ENCODE measurements at places on chromosomes 2 and 18.

DNA sequence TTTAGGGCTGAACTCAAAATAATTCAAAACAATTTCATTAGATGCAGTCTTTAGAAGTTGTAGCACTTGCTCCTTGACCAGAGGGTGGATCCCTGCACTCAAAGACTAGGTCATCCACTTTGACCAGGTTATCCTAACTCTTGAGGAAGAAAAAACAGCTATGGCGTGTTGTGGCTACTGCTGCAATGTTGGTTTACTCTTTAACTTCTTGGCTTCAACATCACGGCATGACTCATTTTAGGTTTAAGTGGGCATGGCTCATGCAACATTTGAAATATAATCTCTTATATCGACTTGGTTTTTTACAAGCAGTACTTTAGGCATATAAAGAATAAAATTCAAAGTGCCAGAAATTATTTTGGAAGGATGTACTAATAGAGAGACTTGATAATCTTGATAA, 35.4 kb downstream of the ANKRD29 start:
- DNase-seq: no peak

- DNase-seq: no peak
Observed at GRCh38 chr2:143463719-143464118, 334.5 kb downstream of the ARHGAP15 start.

DNA sequence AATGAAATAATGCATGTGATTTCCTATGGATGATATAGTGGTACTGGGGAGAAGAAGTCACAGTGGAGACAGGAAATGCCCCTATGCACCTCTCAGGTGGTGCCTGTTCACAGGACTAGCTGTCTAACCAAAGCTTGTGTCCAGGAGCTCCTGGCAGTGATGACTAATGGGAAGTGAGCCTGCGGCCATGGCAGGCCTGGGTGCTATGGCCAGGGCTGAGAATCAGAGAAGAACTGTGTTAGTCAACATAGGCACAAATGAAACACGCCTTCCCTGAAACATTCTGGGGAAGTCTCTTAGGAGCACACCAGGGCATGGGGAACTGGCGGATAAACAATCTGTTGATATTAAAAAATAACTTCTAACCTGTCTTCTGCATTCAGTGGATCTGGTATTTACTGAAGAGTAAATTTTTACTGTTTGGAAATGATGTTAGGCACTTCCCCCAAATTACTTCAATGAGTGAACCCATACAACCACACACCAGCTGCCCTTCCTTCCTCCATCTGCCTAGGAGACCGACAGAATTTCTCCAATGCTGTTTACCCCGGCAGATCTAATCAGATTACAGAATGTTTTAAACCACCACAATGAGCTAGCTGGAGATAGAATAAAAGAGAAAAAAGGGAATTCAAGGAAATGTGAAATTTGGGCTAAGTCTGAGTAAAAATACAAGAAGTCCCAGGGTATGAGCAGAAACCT, 67.4 kb downstream of the MEP1B start:
- DNase-seq: no peak

GRCh38 chr2:217739741-217740140, 263.1 kb downstream of the TNS1 start:
- DNase-seq: no peak

GRCh38 chr2:127611076-127611925, 34.7 kb upstream of the GPR17 start:
- DNase-seq: no peak

- no peak for DNase-seq
Observed at GRCh38 chr18:70107091-70107490, 98.4 kb downstream of the RTTN start.

DNA sequence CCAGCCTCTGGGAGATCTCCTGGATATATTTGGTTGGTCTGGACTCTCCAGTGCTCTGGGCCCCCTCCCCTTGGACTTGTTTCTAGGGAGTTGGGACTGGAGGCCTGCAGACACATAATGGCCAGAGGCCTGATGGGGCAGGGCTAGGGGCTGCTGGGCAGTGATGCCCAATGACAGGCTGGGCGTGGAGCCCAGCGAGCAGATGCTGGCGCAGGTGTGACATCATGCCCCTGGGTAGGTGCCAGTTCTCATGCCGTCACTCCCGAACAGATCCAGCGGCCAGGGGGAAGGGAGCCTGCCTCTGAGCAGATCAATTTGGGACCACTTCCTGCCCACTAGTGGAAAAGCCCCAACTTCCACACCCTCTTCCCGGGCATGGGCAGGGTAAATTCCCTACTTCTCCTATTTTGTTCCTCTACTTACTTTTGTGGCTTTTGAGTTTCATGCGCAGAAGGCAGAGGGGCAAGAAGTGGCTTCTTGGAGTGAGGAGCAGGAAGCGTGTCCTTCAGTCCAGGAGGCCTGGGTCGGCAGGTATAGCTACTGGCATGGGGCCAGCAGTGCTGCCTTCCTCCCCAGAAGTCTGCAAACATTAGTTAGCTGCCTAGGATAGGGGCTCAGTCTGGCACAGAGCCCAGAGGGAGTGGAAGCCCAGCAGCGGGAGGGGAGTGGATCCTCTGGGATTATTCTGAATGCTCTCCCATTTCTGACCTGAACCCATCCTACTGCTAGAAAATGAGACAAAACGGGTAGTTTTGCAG, 6.1 kb downstream of the MPV17 start:
- no peak for DNase-seq

GRCh38 chr2:26438926-26439325, 37.2 kb downstream of the DRC1 start:
- no peak for DNase-seq

DNA sequence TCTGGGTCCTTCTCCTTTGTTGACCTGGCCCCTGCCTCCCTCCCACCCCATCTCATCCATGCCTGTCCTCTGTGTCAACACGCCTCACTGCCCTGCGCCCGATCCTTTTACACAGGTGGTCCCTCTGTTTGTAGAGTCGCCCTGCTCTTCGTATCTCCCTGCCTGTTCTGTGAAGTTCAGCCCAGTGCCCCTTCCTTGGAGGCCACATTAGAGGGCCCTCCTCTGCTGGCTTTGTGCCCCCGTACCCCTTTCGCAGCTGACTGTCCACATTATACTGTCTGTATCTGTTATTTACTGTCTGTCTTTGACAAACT, 25.5 kb downstream of the ASAP2 start:
- DNase-seq: no peak

DNA sequence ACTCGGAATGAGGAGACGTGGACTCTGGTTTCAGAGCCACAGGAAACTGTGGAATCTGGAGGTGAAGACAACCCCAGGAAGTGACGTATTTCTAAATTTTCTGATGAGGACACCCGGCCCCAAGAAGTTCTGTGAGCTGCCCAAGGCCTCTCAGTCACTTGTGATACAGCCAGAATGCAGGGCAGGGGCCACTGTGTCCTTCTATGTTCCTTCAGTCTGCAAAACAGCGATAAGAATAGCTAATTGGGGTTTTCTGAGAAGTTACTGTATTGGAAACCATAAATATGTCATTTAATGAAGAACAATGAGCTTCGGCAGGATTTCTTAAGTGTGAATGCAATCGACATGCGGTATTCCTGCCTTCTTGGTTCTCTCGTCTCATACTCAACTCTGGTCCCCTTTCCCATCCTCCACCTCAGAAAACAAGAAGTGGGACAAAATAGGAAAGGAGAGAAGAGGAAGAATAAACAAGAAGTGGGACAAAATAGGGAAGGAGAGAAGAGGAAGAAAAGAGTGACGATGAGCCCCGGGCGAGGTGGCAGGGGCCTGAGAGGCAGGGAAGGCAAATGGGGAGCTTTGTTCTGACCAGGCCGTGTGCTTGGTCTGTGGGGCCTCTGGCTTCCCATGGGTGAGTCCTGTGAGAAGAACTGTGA, 282.0 kb upstream of the REV1 start:
- DNase-seq: no peak
